Central memory CD4-positive, alpha-beta T cell (primary cell): ENCODE measurements at places on chromosomes 6 and 20.
A peak's percentile ranks its signal among the peaks of the same experiment; 100 is the strongest.

DNA sequence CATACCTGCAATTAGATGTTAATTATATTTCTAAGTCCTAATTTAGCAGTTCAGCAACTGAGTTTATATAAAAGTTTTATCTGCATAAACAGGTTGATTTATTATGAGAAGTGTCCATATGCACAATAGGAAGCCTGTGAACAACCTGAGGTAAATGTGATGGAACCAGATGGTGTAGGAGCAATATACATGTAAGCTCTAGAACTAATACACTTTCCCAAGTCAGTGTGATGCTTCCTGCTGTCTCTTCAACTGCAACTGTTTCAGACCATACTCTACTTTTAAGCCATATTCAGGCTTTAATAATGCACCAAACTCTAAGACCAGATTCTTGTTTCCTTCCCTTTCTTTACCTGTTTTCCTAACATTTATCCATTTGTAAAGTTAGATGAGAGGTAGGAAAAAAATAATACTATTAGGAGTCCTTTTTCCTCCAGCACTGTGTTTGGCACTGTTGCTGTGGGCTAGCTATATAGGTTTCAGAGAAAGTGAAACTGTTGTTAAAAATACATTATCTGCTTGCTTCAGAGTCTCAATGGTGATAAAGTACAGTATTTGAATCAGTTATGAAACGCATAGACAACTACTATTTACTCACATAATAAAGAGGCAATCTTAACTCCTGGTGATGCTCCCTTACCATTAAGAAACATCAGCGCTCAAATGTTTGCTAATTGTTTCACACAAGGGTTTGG, 1009.3 kb downstream of the GRIK2 start:
- DNase-seq: no peak

GRCh38 chr6:137813308-137813970, 53.6 kb upstream of the TNFAIP3 start:
- no peak for DNase-seq

- no peak for DNase-seq
Measured at GRCh38 chr6:133202610-133203343, 38.4 kb upstream of the EYA4 start.

DNA sequence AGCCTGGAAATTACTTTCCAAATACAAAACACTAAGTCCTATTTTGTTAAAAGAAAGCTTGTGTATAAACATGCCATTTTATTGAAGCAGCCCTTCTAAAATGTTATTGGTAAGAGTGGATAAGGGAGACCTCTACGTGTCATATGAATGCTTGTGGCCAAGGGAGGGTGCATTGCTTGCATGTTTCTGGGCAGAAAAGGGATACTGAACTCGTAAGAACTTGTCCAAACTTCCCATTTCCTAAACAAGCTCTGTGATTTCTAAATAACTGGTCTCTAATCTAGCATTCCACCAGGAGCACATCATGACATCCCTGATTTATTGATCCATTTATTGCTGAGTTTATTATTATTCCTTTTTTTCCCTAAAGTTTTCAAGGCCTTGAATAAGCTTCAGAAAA, 474.1 kb downstream of the CD109 start:
- no peak for DNase-seq

GRCh38 chr6:111980143-111980542, 73.8 kb upstream of the CCN6 start:
- DNase-seq: no peak

GRCh38 chr20:60507087-60507694, 549.0 kb downstream of the CDH26 start:
- no peak for DNase-seq

DNA sequence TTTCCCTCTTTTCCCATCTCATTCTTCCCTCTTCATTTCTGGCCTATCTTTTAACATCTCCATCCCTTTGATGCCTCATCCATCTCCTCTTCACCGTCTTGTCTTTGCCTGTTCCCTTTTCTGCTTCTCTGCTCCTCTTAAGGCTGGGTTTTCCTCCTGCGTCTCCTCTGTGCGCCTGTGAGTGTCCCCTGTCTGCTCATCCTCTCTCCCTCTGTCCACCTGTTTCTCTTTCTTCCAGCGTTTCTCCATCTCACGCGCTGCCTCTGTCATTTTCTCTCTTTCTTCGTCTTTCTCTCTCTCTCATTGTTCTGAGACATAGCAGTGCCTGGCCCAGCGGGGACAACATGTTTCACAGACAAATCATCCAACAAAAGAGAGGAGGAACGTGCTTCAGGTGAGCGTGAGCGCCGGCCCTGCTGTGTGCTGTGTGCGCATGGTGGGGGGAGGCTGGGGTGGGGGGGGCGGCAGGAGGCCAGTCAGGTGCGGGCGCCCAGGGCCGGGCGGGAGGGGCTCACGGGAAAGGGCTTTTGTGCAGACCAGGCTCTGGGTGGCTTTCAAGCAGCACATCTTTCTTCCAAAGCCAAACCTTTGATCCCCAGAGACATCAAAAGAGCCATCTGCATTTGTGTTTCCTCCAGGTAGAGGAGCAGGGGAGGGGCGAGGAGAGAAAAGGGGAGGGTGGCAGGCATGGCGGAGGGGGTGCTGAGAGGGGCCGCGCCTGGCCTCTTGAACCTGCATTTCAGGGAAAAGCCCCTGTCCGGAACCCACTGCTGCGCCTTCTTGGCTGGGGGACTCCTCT, 121.3 kb downstream of the VEGFA start:
- no peak for DNase-seq

DNA sequence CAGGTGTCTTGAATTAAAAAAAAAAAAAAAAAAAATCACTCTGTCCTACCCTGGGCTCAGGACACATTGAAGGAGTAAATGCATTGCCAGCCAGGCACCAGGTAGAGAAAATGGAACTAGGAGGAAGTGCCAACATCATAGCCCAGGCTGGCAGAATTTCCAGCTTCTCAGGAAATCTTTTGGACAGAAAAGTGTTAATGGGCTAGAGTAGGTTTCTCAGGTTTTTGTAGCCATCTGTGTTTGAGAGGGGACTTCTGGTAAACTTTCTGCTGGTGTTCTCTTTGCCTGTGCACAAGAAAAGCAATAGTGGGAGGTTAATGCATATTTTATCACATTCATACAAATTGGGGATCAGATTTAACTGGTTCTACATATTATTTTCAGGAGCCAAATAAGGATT, 678.3 kb upstream of the NRSN1 start:
- DNase-seq: no peak

- no peak for DNase-seq
Measured at GRCh38 chr20:50799176-50799889, 4.5 kb downstream of the BCAS4 start.

DNA sequence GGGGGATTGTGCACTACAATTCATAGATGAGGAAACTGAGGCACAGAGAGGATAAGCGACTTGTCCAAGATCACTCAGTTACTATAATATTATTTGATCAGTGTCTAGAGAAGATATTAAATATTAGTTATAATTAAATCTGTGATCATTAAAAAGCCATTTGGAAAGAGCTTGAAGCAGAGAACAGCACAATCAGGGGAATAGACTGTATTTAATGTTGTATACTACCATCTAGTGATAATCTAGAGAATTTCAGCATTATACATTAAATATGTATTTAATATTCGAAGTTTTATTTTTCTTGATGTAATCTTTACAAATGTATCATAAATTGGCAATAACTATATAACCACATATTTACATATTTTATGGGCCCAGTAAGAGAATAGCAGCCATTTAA, 20.1 kb upstream of the MTCL3 start:
- peak; percentile 9 for DNase-seq
